ENCODE measurements at places on chromosomes 6 and 20.
A peak's percentile ranks its signal among the peaks of the same experiment; 100 is the strongest.

GRCh38 chr6:137975188-137975940 lies 108.3 kb downstream of the TNFAIP3 start:
- DNase-seq = no peak

- no peak for DNase-seq
Measured at GRCh38 chr6:90173262-90173925, 123.2 kb downstream of the BACH2 start.

GRCh38 chr20:10225439-10226060 lies 6.9 kb downstream of the SNAP25 start:
- DNase-seq = no peak

- DNase-seq = no peak
Measured at GRCh38 chr6:38591439-38591838, 48.3 kb downstream of the BTBD9 start.

GRCh38 chr6:14547284-14547998 lies 429.9 kb downstream of the CD83 start:
- DNase-seq = peak; percentile 51

DNA sequence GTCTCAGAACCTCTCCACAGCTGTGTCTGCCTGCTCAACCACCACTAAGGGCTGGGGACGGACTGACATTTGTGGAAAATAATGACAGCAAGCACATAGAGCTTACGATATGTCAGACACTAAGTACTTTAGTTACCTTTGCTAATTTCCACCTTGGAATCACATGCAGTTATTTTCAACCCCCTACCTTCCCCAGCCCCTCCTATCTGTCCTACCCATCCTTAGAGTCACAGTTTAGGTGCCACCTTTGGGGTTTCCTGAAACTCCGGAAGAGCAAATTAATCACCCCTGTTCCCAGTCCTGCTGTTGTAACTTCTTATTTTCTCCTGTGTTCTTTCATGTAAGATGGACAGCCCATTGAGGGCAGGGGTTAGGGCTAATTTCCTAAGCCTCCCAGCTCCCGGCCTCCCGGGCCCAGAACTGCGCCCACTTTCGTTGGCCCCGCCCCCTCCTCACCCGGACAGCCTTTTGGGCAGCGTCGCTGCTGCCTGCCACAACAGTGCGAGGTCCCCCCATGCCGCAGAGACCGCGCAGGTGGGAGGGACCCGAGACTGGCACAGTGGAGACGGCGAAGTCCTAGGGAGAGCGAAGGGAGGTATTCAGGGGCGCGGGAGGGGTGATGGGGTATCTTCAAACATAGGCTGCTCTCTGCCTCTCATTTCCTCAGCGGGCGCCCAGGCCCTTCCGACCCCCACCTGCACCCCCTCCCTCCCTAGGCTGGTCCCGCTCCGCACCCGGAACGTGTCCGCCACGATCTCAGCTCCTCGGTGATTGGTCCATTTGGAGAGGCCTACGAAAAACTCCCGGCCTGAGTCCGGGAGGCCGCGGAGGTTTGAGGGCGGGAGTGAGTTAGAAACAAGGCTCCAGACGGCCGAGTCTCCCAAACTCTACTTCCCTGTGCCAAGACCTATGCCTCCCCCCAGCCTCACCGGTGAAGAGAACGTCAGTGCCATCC lies 1.1 kb downstream of the DDAH2 start:
- no peak for DNase-seq
